ENCODE measurements at places on chromosomes 2 and 18.

DNA sequence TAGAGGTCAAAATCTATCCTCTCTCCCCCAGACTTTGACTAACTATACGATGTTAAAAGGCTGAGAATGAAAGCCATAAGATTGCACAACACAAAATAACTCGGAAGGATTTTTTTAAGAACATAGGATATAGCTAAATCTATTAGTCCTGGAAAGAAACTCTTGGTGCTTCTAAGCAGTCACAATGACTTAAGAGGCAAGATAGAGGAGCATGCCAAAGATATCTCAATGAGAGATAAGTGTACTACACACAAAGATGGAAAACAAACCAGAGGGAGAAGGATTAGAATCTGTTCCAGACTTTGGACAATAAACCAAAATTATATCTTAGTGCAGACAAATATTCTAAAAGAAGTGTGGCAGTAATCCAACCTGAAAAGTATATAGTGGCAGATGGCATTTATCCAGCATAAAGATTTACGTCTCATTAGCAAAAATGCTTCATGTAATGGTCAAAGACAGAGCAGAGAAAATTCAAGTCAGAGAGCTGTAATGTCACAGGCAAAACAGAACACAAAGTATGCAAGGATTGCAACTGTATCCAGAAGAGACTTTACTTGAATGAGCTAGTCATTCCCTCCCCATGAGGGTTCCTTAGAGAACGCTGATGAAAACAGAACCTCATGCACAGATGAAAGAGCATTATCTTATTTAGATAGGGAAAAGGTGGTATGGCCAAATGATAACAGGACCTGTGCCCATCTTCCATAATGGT, 28.8 kb upstream of the EVA1A start:
- no peak for DNase-seq

GRCh38 chr2:128477891-128478290, 159.2 kb upstream of the HS6ST1 start:
- no peak for DNase-seq

GRCh38 chr2:198177040-198177439, 372.6 kb downstream of the PLCL1 start:
- no peak for DNase-seq

- no peak for DNase-seq
Observed at GRCh38 chr2:28276807-28277206, 115.9 kb upstream of the FOSL2 start.

DNA sequence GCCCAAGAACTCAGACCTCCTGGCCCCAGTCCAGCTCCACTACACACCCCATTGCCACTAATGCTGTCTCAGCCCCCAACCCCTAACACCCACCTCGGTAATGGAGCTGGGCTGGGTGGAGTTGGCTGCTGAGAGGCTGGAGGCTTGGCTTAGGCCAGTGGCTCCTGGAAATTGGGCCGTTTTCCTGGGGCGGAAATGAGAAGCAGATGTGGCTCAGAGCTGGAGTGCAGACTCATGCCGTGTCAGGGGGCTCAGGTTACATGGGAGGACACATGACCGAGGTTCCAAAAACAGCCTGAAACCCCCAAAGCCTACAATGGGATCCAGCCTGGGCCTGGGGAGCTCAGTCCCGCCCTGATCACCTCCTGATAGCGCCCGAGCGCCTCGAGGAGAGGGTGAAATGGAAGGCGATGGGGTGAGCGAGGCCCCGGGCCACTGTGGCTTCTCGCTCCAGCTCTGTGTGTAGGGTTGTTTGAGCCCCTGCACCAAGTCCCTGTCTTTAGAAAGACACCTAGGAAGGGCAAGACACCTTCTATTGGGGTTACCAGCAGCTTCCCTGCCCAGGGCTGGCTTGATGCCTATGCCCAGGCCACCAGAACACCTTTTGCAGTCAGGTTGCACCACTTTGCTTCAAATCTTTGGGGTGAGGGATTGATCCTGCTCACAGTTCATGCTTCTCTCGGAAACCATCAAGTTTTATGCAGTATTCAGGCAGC, 175.7 kb upstream of the HAAO start:
- no peak for DNase-seq

DNA sequence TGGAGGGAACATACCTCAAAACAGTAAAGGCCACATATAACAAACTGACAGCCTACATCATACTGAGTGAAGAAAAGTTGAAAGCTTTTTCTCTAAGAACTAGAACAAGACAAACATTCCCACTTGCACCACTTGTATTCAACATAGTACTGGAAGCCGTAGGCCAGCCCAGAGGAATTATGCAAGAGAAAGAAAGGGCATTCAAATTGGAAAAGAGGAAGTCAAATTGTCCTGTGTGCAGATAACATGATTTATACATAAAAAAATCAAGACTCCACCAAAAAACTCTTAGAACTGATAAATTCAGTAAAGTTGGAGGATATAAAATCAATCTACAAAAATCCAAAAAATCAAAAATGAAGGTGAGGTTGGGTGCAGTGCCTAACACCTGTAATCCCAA, 8.0 kb upstream of the KDM3A start:
- DNase-seq = no peak

GRCh38 chr18:13218997-13219396, 437 bp downstream of the LDLRAD4 start:
- DNase-seq = no peak

- no peak for DNase-seq
Observed at GRCh38 chr2:178870703-178871102, 63.5 kb upstream of the TTN start.

GRCh38 chr2:9966491-9967022, 15.1 kb downstream of the GRHL1 start:
- DNase-seq = no peak

DNA sequence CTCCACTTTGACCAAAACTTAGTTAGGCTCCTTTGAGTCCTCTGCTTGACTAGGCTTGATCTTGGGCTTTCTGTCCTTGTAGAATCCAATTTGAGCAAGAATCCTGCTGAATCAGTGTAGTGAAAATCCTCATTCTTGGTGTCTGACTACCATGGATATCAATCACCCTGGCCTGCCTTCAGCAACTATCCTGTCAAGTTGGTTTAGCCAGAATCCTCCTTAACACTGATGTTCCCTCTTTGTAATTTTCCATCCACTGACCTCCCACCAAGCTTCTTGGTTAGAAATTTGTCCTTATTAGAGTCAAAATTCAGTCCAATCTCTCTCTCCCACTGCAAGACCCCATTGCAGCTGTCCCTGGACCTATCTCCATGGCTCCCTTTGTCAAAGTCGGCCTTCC, 494 bp upstream of the RBM45 start:
- DNase-seq = no peak

DNA sequence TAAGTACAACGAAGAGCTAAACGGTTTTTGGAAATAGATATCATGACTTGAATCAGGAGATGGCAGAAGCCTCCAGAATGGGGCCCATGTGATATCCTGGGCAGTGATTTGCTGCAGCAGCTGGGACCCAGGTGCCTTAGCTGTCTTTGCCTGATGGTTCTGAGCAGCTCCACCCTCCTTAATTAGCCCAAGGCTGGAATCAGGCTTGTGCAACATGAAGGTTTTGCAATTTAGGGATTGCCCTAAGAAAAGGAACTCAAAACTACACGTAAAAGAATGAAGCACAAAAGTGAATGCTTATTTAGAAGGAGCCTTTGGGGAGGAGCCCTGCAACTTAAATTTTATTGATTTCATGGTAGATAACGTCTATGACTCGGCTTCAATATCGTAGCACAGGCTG, 17.3 kb upstream of the CNDP2 start:
- no peak for DNase-seq

GRCh38 chr2:12057436-12058166, 311.2 kb downstream of the LPIN1 start:
- peak; percentile 20 for DNase-seq

DNA sequence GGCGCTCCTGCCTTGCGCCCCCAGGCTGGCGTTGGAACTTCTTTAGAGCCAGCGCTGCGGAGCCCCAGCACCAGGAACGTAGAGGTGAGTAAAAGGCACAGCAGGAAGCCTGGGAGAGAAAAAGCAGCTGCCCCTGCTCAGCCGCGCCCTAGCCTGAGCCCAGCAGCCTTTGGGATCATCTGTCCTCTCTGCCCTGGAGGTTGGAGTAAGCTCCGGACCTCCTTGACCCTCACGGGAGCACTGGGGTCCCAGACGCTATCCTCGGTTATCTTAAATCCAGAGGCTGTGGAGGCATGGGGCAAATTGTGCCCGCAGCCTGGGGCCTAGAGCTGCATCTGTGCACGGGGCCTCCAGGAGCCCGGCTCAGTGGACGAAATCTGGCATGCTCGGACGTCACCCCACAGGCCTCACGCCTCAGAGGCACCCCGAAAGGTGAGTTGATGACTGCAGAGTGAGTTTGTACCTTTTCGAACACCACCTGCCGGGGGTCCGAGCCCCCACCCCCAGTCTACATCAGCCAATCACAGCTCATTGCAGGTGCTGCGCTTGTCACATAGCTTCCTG, 1.6 kb upstream of the SLC66A2 start:
- no peak for DNase-seq

- DNase-seq = no peak
Observed at GRCh38 chr2:112712903-112713584, 7.8 kb upstream of the NT5DC4 start.

DNA sequence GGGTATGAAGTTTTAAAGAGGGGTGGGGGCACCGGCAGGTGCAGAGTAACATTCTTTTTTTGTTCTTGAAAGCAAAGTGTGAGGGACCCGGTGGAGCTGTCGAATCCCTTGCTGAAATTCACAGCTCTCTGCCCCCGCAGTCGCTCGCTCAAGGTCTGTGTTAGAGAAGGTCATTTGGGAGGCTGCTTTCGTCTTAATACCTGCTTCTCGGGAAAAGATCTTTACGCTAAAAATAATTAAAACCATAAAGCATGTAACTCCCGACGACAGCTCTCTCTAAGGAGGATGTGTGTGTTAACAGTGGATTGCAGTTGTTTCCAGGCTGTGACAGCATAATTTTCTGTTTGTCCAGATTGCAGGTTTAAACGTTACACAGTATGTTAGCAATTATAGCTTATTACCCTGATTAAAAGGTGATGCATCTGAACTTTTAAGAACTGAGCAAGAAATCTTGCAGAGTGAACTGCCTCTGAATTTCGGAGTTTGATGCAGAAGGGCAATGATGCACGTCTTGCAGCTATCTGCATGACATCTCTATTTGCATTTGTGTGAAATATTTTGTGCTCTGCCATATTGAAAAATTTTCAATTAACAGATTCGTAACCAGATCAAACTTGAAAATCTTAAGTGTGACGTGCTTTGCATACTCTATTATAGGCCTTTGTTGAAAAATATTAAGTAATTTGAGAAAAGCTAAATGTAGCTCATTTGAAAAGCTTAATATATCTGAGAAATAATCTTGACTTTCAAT, 954 bp downstream of the RAPGEF4 start:
- DNase-seq = no peak

- no peak for DNase-seq
Observed at GRCh38 chr2:19747310-19748072, 154.3 kb downstream of the TTC32 start.

DNA sequence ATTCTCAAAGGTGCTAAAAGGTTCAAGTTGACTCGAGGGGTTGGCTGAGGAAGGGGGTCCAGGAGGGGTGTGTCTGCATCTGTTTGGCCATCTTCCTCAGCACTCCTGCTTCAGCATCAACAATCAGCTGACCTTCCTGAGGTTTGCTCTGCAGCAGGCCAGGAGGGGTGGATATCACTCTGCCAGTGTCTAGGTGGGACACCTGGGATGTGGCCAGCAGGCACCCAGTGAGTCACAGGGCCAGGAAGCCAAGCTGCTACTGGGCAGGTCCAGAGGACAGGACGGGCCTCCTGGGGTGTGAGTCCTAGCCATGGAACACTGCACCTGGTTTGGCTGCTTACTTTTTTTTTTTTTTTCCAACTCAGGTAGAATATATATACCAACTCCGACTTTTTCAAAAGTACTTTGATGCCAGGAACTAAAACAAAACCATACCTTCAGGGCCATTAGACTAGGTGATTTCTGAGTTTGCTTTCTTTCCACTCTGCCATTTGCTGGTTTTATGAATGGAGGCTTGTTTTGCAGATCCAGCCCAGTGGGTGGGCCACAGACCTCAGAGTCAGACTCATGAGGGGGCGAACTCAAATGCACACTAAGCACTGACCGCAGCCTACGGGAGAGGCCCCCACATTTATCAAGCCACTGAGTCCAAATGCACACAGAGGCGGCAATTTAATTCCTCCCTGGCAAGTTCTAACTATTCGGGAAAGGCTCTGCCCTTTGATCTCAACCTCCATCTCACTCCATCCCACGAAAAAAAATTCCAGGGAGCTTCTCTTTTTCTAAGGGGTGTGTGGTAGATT, 76.0 kb downstream of the UXS1 start:
- DNase-seq = no peak

GRCh38 chr18:50695431-50696176, 124.2 kb downstream of the MRO start:
- DNase-seq = no peak

- DNase-seq = no peak
Observed at GRCh38 chr2:32290000-32290339, 12.3 kb downstream of the YIPF4 start.

DNA sequence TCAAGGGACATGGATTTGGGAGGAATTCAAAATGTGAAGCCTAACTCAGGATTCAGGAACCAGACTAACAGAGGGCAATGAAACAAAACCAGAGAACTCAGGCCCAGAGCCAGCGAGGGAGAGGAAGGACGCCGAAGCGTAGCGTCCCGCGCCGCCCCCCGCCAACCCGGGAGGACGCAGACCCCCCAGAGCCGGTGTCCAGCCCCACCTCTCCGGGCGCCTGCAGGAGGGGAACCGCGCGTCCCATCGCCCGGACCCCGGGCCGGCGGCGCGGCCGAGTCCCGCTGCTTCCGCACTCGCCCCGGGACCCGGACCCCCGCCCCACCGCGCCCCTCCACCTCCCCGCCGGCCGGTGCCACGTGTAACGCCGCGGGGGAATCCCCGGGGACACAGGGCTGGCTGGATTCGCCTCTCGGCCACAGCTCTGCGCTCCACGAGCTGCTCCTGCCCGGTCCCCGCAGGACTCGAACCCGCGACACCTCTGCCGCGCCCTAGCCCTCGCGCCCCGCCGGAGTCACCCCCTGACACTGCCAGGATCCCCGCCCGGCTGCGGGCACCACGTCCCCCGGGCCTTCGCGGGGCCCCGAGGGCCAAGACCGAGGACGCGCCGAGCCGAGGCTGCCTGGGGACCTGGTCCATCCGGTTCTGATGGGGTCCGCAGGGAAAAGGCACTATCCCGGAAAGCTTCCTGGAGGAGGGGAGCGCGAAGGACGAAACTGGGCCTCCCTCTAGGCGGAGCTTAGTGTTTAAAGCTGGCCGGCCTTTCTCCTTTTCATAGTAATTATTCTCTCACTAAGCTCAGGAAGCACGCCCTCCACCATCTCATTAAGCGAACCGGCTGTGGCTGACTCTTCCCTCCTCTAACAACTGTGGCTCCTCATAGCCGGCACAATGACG, 40.4 kb upstream of the FAM124B start:
- no peak for DNase-seq

- no peak for DNase-seq
Observed at GRCh38 chr2:180255981-180256380, 248.9 kb upstream of the CWC22 start.

DNA sequence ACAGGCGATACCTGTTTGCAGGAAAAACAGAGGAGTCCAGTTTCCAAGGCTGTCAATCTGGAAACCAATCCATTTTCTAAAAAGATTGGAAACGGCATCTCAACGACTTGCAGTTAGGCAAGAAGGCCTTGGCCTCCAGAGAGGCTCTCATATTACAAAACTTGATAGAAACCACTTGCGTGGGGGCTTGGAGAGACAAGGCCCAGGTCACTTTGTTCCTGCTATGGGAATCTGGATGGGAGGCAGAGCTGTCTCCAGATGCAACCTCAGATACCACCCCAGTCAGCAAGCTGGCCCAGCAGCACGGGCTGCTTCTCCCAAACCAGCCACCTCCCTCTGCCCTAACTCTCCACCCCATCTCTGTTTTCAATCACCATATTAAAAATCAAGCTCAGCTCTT, 298.8 kb downstream of the TNS1 start:
- DNase-seq = no peak
